GM20000 (cell line): ENCODE measurements at places on chromosomes 16 and 17.

GRCh38 chr17:55462234-55462633, 40.6 kb upstream of the MMD start:
- no peak for DNase-seq

DNA sequence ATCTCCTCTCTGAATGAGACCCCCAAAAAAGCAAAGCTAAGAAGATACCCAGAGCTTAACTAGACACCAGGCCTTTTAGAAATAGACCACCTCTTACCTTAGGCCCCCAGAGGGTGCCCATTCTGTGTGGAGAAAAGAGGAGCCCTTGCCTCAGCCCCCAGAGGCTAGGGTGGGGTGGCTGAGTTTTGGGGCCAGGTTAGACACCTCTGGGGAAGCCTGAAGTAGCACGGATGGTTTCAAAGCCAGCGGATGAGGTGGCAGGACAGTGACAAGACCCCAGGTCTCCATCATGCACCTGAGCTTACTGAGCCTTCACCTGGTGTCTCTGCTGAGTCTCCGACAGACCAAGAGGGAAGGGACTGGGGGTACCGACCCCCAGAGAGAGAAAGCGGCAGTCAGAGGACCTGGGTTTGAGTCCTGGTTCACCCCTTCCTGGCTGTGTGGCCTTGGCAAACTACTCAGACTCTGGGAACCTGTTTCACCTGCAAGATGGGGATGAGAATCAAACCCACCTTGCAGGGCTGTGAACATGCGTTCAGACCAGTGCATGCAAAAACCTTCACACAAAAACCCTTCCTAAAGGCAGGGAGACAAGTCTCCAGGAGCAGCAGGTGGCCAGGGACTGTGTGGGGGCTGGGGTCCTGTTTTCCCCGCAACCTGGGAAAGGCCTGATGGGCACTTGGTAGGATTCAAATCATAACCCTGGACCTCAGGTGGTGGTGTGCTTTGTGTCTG, 7.7 kb downstream of the SCGB1C2 start:
- no peak for DNase-seq

GRCh38 chr17:74362810-74363498, 1.3 kb upstream of the BTBD17 start:
- DNase-seq = no peak

- DNase-seq = no peak
Observed at GRCh38 chr17:21330436-21331160, 45.6 kb upstream of the KCNJ12 start.

- no peak for DNase-seq
Observed at GRCh38 chr17:17761894-17762743, 74.7 kb downstream of the SREBF1 start.

DNA sequence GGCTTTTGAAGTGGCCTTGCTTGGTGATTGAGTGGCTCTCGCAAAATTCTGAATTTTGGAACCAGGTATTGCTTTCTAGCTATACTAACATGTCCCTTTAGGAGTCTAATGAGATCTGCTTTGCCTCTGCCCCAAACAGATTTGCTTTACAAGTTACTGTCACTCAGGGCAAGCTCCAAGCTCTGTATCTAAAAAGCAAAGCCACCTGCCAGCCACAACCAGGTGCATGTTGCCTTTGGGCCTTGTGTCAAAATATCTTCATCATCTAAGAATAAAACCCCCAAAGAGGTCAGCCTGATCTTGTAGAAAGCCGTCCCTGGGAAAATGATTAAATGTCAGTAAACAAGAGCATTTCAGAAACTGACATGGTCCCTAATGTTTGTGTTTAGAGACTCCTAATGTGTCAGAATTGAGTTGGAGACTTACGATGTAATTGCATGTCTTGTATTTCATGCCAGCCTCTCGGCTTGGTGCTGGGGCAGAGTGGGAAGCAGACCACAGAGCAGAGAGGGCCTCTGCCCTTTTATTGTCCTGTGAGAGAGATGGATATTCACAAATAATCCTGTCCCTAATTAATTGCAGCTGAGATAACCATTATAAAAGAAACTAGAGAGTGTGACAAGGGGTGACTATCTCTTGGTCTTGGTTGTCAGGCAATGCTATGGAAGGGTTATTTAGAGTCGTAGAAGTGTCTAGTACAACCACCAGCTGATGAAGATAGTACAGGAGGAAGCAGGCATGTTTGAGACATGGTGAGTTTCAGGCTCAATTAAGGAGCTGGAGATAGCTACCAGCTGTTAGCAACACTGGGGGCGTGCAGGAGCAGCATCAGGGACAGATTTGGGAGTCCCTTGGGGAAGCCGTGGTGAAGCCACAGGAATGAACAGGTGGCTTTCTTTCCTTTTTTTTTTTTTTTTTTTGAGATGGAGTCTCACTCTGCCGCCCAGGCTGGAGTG, 90.7 kb downstream of the PITPNC1 start:
- DNase-seq = peak; percentile 60

GRCh38 chr16:86410081-86410480, 100.2 kb upstream of the FOXF1 start:
- no peak for DNase-seq

- DNase-seq = no peak
Observed at GRCh38 chr16:72947379-72948237, 100.3 kb downstream of the ZFHX3 start.

DNA sequence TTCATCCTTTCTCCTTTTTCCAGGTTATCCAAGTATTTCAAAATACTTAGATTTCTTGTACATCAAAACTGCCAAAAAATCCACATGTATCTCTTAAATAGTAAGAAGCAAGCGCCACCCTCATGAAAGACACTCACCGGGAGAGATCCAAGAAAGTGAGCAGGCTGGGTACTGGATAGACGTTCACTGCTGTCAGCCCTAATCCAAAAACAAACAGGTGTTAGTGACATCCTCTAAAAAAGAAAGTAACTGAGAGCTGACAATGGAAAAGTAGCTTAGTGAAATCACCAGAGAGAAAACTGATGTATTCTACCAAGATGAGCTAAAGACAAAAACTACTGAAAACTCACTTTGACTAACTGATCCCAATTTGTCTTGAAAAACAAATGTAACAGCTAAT, 46.1 kb downstream of the MARVELD3 start:
- no peak for DNase-seq

GRCh38 chr17:54944796-54945195, 23.7 kb downstream of the COX11 start:
- no peak for DNase-seq

GRCh38 chr16:84459941-84460405, 44.5 kb downstream of the MEAK7 start:
- no peak for DNase-seq

GRCh38 chr16:71467810-71468209, 5.8 kb upstream of the ZNF23 start:
- peak; percentile 42 for DNase-seq

GRCh38 chr16:65547772-65548446, 426.0 kb upstream of the CDH11 start:
- DNase-seq = no peak

DNA sequence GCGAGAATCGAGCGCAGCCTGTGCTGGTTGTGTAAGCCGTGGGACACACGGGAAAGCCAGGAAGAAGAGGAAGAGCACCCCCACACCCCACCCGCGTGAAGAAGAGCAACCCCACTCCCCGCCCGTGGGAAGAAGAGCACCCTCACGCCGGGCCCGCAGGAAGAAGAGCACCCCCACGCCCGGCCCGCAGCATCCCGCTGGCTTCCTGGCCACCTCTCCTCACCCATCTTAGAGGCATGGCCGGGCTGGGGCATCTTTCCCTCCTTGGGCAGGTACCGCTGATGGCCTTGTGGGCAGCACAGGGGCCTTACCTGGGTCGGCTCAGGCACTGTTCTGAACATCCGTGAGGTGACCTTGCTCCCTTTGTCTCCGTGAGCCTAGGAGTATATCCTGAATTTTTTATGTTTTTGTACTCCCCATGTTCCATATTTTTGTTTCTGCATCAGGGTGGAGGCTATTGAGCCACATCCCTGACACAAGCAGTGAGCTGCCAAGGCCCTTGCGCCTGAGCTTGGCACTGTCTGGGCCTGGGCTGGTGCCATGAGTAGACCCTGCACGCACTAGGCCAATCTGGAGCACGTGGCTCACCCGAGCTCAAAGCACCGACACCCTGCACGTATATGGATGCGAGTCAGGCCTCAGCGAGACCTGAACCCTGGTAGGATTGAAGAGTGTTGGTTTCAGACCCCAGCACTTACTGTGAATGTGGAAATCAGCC, 71.4 kb upstream of the KCTD5 start:
- no peak for DNase-seq

DNA sequence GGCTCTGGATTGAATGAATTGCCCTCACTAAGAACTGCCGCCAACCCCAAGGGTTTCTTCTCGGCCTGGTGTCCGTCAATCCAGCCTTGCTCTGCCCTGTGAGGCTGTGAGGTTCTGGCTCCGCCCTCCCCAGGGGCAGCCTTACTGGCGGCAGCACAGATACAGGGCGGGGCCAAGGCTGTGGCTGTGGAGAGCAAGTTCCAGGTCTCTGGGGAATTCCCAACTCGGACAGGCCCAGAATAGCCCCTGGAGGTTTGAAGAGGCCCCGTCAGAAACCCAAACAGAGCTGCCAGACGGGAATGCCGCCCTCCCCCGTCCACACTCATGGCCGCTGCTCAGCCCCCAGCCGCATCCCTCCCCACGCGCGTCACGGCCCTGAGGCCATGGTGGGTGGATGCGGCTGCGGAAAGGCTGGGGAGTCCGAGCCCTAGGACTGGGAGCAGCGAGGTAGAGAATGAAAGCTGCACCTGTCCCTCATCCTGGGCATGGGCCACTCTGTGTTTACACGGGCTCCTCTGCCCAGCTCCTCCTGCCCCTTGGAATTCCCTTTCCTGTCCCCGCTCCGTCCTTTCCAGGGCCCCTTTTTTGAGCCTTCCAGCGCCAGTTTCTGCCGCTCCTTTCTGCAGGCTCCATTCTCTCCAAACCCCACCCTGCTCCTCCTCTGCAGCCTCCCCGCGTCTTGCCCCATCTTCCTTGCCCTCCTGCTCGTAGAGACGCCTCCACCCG, 660 bp upstream of the PRRT2 start:
- DNase-seq = peak; percentile 92

- DNase-seq = no peak
Observed at GRCh38 chr16:81786321-81786720, 7.2 kb downstream of the PLCG2 start.

DNA sequence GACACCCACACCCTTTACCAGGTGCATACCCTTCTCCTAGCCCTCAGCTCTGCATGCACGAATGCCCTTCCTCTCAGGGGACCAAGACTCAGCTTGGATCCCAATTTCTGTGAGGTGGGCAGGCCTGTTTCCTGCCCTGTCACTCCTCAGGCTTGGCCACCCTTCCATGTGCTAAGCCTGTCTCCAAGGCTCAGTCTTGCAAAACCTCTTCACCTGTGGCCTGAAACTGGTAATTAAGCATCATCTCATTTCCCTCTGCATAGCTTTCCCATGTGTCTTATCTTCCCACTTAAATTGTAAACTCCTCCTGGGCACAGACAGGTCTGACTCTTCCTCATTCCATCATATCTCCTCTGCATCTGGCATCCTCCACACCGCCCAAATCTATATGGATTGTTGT, 31.0 kb upstream of the SMPD3 start:
- DNase-seq = no peak

DNA sequence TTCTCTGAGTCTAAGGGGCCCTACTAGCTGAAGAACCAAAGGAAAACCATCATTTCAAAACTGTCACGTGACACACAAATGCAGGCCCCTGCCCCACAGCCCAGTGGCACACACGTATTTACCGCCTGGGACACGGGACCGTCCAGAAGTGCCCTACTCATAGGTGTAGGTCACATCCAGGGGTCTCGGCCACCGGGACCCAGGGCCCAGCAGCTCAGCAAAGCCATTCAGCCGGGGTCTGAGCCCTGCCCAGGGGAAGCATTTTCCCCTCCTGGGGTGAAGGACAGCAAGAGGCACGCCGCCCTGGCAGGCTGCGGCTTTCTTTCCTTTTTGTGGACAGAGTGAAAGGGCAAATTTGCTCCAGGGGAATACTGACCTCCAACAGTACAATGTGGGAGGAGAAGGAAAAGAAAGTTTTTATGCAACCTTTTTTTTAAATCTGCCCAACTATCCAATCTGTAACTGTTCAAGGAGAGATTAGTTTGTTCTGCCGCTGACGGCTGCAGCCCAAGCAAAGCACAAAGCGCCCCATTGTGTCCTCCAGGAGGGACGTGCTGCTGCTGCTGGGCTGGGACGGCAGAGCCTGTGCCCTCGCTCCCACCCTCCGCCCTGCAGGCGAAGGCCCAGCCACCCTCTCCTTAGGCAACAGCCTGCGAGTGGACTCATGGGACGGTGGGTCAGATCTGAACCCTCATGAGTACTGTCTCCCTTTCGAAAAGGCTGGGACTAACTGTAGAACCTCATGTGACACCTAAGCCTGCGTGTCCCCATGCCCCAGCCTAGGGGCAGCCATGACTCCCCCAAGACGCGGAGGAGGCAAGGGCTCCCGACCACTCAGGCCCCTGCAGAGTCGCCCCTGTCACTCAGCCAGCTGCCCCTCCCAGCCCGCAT, 21.3 kb downstream of the SLC7A5 start:
- no peak for DNase-seq

GRCh38 chr17:81733507-81734404, 21.7 kb downstream of the SLC25A10 start:
- peak; percentile 94 for DNase-seq

- DNase-seq = peak; percentile 82
Observed at GRCh38 chr17:77400445-77400870, 259.7 kb downstream of the SEC14L1 start.

DNA sequence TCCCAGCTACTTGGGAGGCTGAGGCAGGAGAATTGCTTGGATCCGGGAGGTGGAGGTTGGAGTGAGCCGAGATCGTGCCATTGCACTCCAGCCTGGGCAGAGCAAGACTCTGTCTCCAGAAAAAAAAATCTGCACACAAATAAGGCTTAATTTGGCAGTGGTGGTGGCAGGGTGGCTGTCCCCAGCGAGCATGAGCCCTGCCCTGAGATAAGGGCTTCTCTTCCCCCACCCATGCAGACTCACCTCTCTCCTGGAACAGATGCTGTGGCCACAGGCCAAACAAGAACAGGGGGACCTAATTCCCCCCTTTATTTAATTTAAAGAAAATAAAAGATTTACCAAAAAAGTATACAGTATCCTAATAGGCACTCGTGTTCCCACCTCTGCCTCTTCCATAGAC, 157.2 kb downstream of the RAB11FIP4 start:
- no peak for DNase-seq

GRCh38 chr16:25060920-25061319, 45.8 kb upstream of the ARHGAP17 start:
- peak; percentile 68 for DNase-seq

- DNase-seq = no peak
Observed at GRCh38 chr17:62822080-62822904, 14.2 kb upstream of the MARCHF10 start.

DNA sequence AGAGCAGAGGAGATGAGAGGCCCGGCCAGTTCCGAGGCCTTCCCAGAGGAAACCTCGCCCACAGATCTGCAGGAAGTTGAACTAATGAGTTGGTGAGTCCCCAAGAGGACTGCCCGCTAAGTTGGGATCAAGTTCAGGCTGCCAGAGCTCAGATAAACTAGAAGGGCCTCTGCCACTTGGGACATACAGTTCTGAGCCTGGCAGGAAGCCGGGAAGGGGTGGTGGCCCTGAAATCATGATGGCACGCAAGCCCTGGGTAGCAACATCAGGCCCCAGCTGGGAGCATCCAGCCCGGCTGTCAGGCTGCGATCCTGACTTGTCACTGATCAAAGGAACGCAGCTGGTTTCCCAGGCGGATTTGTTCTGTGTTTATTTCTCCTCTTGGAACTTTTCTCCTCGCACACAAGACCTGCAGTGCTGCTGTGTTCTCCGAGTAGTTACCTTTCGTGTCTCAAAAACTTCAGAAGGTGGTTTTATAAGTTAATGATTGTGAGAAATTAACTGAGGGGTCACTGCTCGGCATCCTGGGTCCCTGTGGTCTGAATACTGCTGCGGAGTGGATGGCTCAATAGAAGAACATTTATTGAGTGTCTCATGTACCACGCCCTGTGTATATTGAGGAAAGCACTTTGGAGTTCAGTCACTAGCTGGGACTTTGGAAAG, 8.0 kb upstream of the WFDC1 start:
- no peak for DNase-seq
